ENCODE measurements at places on chromosomes 4 and X.

DNA sequence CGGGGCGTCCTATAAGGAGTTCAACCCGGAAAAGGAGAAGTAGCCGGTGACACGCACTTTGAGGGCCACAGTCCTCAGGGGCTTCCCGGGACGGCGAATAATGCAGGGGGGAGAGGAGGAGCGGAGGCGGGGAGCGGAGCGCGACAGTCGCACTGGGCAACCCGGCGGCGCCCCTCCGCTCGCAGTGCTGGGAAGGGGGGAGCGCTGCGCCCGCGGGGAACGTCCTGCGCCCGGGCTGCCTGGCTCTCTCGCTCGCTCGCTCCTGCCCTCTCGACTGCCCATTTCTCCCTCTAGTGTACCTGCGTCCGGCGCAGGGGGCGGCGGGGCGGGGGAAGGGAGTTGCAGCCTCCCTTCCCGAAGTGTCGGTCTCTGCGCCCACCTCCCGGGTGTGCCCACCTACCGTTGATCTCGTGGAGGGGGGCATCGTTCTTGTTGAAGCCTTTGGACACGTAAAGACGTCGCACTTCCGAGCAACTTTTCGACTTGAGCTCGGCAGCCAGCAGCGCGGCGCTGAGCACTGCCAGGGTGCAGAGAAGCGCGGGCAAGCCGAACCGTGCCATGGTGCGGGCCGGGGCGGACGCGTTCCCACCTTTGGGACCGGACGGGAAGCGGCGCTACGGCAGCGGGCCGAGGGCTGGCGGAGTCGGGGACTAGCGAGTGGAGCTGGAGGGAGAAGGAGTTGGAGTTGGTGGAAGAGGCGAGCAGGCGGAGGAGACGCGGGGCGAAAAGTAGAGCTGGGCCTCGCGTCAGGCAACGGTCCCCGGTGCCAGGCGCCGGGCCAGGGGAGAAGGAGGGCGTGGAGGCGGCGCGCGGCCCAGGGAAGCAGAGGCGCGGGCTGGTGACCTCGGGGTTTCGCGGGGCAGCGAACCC is 648 bp downstream of the GPC4 start:
- no peak for DNase-seq

DNA sequence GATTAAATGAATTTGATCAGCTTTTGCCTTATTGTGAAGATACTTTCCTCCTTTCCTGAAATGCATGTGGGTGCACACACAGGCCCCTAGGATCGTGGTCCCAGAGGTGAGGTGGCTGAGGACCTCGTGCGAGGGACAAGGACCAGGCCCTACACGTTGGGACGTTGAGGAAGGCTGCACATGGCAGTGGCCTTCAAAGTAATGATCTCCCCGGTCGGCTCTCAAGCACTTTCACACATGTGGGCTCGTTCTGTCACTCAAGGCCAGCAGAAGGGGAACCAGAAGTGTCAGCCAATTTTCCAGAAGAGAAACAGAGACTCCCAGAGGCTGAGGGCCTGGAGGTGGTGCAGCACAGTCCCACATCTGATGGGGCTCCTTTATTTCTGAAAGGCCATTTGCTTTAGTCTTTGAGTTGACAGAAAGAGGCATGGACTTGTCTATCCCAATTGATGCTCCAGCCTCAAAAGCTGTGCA is 196.8 kb downstream of the AFAP1 start:
- DNase-seq: no peak

GRCh38 chrX:15973946-15974345 is 119.3 kb upstream of the AP1S2 start:
- no peak for DNase-seq

DNA sequence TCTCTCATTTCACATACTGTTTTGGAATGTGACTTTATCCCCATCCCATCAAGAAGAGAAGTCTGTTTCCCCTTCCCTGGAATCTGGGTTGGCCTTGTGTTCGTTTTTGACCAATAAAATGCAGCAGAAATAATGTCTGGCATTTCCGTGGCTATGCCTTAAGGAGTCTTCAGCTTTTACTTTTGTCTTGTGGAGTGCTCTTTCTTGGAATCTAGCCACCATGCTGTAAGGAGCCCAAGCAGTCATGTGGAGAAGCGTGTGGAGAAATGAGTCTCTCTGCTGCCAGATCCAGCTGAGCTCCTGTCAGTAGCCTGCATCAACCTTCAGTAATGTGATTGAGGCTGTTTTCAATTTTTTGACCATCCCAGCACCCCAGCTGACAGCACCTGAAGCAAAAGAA is 84.4 kb upstream of the ARMCX2 start:
- no peak for DNase-seq

DNA sequence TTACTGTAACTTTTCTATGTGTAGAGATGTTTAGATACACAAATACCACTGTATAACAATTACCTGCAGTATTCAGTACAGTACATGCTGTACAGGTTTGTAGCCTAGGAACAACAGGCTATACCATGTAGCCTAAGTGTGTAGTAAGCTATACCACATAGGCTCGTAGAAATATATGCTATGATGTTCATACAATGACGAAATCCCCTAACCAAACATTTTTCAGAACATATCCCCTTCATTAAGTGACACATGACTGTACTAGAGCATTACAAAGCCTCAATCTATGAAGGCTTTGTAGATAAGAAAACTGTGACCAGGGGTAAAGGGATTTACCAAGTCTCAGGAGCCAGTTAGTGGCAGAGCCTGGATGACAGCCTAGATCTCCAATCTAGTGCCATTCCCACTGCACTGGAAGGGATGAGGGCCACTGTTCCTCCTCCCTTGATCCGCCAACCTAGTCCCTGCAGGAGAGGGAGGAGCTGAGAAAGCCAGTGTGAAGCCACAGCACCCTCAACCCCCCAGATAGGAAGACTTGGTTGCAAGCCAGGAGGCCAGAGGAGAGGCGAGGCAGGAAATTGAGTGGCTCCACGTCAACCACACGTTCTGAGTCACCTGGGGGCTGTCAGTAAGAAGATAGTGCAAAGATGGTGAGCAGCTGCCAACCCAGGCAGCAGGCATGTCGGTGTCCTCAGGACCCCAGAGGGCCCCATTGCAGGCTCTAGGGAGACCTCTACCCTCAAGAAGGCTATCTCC is 227.7 kb downstream of the BCOR start:
- peak; percentile 62 for DNase-seq

DNA sequence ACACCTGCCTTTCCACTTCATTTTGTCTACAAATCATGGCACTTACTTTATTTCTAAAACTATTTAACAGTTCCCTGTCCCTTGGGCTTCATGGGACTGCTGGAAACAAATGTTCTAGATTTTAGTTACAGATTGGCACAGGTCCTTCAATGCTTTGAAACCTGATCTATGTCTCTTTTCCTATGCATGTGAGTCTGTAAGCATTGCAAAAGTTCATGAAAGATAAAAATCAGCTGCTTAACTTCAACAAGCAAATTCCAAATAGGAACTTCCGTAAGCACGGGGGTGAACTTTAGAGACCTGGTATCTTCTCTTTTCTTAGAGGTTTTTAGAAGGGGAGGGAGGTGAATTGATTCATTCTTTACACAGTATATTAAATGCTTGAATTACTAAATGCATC is 9.5 kb downstream of the LGI2 start:
- DNase-seq: no peak

GRCh38 chrX:2474963-2475726 is 25.6 kb downstream of the DHRSX start:
- no peak for DNase-seq
